Panc1 (cell line): ENCODE measurements at places on chromosomes 4 and X. TPM values are rescaled to one million over a fixed set of nuclear protein-coding genes. Genes with fewer than 3 reads are reported as not detected.

MAGEA2 gene
- total RNA-seq = 0.28 TPM

GRCh38 chr4:110516106-110516922, 40.4 kb downstream of the ENPEP start:
- DNase-seq = peak; percentile 28

GRCh38 chr4:162684998-162685397, 481.7 kb downstream of the NAF1 start:
- no peak for DNase-seq

DNA sequence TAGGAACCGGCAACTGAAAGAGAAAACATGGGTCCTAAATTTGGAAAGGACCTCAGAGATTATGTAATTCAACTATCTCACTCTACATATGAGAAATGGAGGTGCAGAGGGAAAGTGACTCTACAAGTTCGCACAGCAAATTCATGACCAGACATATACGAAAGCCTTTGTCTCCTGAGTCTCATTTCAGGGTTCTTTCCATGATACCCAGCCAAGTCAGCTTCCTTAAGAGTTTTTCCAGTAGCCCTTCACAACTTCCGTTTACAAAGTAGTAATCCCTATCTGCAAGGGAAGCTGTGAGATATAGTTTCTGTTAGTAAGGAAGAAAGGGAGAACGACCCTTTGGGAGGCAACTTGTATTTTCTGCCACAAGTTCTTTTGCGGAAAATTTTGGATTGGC, 110.6 kb downstream of the TEX13A start:
- no peak for DNase-seq

DNA sequence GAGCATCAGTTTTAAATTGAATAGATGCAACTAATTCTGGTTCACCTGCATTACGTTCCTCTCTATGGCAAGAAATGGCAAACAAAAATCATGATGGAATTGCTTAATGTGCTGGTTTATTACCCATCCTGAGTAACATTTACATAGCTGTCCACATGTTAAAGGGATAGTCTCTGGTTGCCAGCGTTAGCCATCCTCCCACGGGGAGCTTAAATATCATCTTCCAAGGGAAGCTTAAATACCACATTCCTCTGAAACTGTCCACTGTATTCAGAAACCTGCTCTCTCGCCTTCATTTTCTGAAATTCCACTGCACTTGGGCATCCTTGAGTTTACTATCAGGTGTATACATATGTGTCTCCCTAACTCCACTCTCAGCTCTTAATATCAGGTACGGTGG, 586.6 kb downstream of the TLL1 start:
- no peak for DNase-seq

GRCh38 chrX:49191574-49192011, 5.4 kb upstream of the PRICKLE3 start:
- no peak for DNase-seq

HMGB3 gene
- total RNA-seq = 251 TPM

DNA sequence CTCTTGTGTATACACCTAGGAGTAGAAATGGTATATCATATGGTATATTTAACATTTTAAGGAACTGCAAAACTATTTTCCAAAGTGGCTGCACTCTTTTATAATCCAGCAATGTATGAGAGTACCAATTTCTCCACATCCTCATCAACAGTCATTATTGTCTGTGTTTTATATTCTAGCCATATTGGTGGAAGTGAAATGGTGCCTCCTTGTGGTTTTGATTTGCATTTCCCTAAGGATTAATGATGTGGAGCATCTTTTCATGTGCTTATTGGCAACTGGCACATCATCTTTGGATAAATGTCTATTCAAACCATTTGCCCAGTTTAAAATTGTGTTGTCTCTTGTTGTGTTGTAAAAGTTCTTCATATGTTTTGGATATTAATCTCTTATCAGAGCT, 9.6 kb downstream of the BMP15 start:
- DNase-seq = no peak

DNA sequence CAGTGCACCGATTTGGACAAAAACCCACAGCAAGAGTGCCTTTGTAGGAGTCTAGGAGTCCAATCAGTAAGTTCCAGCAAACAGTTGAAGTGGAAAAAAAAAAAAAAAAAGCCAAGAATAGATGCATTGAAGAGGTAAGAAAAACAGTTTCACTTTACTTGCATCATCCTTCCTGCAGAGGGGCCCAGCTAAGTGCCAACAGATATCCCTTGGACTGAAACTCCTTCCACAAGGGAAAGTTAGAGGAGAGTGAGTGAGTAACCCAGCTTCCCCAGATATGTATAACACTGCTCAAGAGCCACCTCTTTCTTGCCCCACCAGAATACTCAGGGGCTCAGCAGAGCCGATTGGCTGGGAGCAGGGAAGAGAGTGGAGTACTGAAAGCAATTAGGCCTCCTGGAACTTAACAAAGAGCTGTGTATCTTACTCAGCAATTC, 617.7 kb upstream of the SMIM31 start:
- DNase-seq = no peak

MCUB gene
- total RNA-seq = 24.1 TPM

DNA sequence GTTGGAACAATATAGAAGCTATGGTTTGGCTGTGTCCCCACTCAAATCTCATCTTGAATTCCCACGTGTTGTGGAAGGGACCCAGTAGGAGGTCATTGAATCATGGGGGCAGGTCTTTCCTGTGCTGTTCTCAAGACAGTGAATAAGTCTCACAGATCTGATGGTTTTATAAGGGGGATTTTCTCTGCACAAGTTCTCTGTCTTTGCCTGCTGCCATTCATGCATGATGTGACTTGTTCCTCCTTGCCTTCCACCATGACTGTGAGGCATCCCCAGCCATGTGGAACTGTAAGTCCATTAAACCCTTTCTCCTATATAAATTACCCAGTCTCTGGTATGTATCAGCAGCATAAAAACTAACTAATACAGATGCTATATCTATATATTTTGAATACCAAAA, 135.2 kb upstream of the EDNRA start:
- DNase-seq = no peak

DNA sequence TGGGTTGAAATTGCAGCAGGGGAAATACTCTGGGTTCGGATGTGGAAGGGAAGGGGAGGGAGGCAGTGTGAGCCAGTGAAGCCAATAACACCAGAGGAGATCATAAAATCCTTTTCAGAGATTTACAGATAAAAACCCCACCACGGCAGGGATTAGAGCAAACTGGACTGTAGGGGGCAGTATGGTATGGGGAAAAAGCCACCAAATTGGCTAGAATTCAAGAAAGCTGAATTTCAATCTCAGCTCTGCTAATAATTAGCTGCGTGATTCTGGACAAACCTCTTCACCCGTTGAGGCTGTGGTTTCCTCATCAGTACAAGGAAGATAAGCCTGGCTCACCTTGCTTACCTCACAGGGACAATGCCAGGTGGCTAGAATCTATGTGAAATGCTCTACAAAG, 108.1 kb downstream of the ATG4A start:
- no peak for DNase-seq

- DNase-seq = no peak
Measured at GRCh38 chr4:53349091-53349491, 16.8 kb downstream of the SCFD2 start.

CENPVL3 gene
- total RNA-seq = 2.9 TPM

- DNase-seq = no peak
Measured at GRCh38 chrX:38154340-38154739, 66.3 kb downstream of the SRPX start.

DNA sequence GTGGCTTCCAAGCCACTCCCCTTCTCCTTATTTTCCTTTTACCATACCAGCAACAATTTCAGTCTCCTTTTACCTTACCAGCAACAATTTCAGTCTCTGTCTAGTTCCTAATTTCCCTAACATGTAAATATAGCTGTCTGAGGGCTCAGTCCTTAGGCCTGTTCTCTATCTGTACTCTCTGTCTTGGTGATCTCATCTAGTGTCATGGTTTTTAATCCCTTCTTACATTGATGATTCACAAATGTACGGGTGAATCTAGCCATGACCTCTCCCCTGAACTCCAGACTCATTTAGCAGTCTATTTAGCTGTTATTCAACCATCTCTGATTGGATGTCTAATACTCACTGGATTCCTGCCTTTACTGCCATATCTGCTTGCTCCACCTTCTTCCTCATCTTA, 7.2 kb downstream of the IL15 start:
- DNase-seq = no peak

- no peak for DNase-seq
Measured at GRCh38 chrX:10518073-10518472, 102.3 kb downstream of the MID1 start.

DNA sequence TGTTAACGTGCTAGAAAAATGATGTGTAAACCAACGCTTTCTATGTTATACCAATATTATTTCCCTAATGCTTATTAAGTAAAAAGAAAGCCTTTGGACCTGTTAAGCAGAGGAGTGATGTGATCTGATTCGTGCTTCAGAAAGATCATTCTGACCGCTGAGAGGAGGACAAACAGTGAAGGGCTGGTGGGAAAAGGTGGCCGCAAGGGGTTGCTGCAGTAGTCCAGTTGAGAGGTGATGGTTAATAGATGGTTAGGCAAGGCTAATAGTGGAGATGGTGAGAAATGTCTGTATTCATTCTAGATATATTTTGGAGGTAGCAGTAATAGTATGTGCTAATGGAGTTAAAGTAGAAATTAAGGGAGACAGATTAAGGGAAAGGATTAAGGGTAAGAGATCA, 12.9 kb upstream of the VGLL1 start:
- no peak for DNase-seq

DNA sequence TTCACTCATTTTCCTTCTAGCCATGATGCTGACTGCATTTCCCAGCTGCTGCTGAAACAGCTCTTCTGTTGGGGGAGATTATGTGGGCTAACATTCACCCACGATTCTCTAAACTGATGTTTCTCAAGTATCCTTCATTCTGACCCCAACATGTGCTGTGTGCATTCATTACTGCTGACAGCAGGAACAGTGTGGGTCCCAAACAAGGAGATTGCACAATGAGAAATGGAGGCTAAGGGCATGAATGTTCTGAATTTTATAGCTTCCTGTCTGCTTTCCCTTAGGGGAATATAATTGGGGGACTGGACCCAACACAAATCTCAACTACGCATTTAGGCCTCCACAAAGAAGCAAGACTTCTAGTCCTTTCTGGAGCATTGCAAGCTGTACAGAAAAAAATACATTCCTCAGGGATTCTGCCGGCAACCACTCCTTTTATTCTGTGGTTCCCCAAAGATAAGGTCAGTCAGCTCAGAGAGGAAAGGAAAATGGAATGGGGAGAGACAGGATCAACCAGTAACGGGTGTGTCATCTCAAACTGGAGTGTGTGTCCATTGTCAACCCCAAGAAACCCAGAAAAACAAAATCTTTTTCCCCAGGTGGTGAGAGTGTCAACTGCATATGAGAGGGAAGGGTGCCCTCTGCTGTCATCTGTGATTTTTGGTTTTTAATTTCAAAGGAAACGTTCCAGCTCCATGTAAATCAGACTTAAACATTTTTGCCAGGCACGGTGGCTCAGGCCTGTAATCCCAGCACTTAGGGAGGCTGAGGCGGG, 81.5 kb upstream of the EGFL6 start:
- peak; percentile 48 for DNase-seq

CRMP1 gene
- total RNA-seq = 0.28 TPM

OTC gene
- total RNA-seq = not detected

RPS6KA6 gene
- total RNA-seq = 0.05 TPM

SAGE1 gene
- total RNA-seq = not detected

MUC7 gene
- not detected for total RNA-seq

GRCh38 chrX:56813318-56813837, 84.3 kb downstream of the NBDY start:
- DNase-seq = no peak

DNA sequence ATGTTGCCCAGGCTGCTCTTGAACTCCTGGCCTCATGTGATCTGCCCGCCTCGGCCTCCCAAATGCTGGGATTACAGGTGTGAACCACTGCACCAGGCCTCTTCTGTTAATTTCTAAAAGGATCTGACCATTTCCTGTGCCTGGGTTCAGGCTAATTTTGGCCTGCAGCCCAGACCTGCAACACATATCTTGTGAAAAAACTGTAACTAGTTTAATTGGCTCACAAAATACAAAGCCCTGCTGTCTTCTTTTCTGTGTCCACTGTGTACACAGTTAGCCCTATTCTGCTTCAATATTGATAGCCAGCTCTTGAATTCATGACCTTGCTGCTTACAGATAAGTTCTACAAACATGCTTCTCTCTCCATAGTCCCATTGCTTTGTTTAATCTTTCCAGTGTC, 753.5 kb downstream of the PDHA2 start:
- no peak for DNase-seq

GPC4 gene
- total RNA-seq = 1.4 TPM

KLHL34 gene
- total RNA-seq = 0.05 TPM

DNA sequence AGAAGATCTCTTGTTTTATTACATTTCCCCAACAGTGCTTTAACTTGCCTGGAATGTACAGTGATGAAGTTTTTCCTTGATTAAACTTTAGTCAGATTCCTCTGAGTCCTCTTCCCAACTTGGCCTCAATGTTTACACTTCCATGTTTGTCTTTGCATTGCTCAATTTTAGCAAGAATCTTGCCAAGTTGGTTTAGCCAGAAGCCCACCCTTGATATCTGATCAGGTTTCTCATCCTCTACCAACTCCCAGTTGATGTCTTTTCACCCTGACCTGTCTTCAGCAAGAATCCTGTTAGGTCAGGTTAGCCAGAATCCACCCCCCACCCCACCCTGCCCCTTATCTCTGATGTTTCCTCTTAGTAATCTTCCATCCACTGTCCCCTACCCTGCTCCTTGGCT, 120.9 kb downstream of the MBNL3 start:
- DNase-seq = no peak

DNA sequence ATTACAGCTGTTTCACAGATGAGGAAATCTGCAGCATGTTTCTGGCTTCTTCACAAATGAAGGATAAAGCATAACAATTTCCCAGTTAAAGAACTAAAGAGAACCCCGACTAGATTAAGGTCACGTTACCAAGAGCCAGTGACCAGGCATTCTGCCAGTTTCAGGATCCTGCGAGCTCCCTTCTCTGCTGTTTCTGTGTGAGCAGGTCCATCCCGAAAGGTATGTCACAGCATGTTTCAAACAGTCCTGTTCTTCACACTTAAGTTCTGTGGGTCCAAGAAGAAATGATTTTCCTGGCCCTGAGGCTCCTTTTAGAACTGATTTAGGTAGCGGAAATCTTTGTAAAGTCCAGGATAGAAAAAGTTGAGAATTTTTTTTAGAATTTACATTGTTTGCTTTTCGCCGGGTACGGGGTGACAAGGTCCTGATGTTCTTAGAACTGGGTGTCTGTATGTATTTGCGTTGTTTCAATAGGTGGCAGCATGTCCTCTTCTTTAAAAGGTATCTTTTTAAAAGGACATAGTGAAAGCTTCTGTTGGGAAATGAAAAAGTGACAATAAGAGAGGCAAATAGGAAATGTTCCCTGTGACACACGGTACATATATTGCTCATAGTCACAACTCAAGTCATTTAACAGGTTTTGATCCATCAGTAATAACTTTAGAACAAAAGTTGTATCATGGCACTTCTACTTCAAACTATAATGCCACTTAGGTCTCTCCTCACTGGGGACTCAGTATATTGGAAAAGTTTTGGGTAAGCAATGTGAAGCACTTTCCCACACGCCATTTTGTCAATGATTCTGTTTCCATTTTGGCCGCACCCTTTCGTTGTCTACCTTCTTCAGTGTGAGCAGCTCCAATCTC, 18.4 kb downstream of the IL21 start:
- no peak for DNase-seq
